NCI-H1436 treated with DMSO at 0.1 percent for 48 hours (cell line): ENCODE measurements at places on chromosomes 11 and 22.

GRCh38 chr22:49302150-49302460 is 525.6 kb downstream of the BRD1 start:
- no peak for DNase-seq

GRCh38 chr11:34155757-34156062 is 50.3 kb downstream of the NAT10 start:
- no peak for DNase-seq

DNA sequence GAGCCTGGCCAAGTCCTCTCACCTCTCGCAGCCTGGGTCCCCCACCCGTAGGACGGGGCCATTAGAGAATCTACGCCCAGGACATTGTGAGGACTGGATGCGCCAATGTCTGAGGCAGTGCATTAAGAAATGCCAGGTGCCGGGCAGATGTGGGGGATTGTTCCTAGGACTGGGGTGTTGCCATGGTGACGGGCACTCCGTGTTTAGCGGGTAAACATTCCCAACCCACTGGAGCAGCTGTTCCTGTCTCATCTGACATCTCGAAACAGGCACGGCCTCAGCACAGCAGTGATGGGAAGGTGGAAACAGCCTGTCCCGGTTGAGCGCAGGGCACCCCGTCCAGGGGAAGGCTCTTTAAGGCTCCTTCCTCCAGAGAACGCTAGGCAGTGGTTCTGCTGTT is 99.6 kb upstream of the RTL6 start:
- no peak for DNase-seq

DNA sequence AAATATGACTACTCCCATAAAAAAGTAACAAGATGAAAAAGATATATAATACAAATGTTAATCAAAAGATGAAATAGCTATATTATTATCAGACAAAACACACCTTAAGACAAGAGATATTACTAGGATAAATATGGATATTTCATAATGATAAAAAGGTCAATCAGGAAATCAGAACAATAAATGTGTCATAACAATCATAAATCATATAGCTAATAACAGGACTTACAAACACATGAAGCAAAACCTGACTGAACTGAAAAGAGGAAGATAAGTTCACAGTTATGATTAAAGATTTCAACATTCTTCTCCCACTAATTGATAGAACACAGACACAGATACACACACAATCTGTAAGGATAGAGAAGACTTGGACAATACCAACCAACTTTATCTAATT is 47.2 kb downstream of the EIF3M start:
- no peak for DNase-seq

DNA sequence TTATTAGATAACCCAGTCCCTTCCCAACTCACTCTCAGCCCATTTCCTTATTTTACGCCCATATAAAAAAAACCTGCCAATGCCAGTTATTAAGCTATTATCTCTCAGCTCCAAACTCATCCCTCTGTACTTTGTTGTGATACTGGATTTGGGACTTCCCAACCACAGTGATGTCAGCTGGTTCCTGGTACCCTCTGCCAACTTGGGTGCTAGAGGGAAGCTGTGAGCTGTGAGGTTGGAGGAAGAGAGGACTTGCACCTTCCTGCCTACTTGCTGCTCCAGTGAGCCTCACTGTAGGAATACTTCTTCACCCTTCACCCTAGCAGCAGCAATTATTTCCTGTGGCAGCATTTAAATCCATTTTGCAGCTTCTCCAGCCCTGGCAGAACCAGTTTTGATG is 19.2 kb upstream of the CSF2RB start:
- no peak for DNase-seq

- no peak for DNase-seq
These were observed 24.3 kb downstream of the SAAL1 start for GRCh38 chr11:18081551-18081950.

GRCh38 chr11:78549624-78550409 is 24.8 kb downstream of the NARS2 start:
- no peak for DNase-seq

- DNase-seq: no peak
These were observed 88.6 kb downstream of the SNX19 start for GRCh38 chr11:130827451-130828377.

DNA sequence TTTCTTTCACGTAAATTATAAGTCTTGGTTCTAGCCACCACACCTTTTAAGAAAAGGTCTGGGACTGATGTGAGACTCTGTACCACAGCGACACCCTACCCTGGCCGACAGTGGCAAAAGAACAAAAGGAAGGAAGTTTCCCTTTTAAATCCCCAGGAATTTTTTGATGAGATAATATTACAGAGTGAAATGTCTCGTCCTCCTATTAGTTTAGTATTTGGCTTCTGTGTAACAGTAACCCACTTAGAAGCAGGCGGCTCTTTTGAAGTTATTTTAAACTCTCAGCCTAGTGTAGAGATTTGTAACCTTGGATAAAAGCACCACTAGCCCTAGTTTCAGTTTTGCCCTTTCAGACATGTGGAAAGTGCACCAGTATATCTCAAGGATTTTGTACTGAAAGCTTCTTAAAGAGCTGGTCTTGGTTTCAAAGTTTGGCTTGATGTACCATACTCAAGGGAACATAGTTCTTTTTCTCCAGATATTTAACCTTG is 84.1 kb downstream of the C22orf31 start:
- DNase-seq: no peak

DNA sequence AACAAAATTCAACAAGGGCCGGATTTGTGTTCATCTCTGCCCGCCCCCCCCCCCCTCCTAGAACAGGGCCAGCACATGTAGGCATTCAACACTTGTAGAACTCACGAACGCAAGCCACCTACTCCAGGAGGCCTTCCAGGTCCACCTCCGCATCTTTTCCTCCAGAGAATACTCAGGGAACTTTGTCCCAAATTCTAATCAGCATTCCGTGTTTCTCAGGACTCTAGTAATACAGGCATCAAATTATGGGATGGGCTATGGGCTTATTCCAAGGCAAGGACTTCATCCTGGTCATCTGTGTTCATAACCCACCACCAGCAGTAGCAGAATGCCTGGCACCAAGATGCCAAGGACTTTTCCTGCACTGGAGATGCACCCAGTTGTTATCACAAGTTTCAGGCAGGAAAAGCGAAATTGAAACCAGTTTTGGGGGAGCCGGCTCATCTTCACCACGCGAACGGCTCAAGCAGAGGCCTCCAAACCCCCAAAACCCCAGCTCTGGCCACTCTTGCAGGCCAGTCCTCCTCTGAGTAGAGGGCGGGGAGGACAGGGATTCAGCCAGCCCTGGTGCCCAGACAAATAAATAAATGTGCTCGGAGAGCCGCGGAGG is 462 bp downstream of the UBE2L6 start:
- DNase-seq: no peak
